ENCODE measurements at places on chromosomes 1 and 21.

DNA sequence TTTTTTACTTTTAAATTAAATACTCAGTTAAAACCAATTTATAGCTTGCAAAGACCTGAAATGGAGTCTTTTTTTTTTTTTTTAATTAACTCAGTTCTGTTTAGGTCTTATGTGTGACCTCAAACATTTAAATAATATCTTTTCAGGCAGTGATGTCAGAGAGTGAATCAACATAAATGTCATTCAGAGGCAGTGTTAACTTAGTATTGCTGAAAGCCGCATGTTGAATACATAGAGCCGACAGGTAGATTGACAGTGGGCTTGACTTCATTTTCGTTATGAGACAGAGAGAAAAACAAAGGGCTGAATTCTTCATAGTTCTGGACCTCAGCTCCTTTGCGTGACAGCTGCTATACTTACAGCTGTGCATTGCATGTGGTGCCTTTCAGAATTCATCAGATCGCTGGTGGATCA lies 51.5 kb downstream of the PRDM2 start:
- no peak for DNase-seq

DNA sequence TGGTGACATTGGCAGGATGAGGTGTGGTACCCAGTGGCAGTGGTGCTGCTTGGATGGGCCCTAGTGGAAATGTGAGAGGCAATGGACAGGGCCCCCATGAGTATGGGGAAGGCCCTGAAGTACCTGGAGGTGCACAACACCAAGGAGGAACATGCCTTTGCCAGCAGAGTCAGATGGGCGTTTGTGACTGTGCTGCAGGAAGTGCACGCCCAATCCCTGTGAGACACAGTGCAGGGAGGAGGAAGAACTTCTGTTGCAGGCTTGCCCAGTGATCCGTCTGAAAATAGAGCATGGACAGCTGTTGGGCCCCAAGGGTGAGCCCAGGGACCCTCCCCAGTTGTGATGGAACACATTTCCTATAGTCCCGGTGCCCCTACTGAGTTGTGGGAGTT lies 42.7 kb downstream of the GJA5 start:
- DNase-seq = no peak

DNA sequence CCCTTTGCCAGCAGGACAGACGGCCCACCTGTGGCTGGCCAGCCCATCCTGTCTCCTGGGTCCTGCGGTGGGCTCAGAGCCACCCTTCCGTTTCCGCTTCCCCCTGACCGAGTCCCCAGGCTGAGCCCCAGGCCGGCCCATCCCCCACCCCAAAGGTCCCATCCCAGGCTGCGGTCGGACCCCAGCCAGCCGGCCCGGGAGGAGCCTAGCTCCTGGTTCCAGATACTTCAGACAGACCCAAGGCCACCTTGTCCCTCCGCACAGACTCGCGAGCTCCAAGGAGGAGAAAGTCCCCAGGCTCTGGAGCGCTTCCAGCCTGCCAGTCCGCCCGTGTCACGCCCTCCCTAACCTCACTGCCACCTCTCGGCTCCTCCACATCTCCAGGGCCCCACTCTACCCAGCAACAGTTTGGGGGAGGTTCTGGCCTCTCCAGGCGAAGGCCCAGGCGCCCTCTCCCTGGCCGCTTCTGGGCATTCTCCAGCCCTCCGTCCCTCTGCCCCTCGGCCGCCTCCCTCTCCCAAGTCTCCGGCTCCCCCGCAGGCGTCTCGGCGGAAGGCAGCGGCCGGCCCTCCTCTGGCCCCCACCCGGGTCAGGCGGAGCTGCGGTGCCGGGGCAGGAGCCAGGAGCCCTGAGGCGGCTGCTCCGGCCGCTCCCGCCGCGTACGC lies 835 bp downstream of the LRRN2 start:
- DNase-seq = no peak

- DNase-seq = no peak
Observed at GRCh38 chr1:45765999-45766792, 15.7 kb upstream of the IPP start.

- no peak for DNase-seq
Observed at GRCh38 chr1:13451399-13451965, 41.2 kb downstream of the PRAMEF20 start.

GRCh38 chr21:42532466-42533181 lies 19.0 kb downstream of the SLC37A1 start:
- peak; percentile 56 for DNase-seq

DNA sequence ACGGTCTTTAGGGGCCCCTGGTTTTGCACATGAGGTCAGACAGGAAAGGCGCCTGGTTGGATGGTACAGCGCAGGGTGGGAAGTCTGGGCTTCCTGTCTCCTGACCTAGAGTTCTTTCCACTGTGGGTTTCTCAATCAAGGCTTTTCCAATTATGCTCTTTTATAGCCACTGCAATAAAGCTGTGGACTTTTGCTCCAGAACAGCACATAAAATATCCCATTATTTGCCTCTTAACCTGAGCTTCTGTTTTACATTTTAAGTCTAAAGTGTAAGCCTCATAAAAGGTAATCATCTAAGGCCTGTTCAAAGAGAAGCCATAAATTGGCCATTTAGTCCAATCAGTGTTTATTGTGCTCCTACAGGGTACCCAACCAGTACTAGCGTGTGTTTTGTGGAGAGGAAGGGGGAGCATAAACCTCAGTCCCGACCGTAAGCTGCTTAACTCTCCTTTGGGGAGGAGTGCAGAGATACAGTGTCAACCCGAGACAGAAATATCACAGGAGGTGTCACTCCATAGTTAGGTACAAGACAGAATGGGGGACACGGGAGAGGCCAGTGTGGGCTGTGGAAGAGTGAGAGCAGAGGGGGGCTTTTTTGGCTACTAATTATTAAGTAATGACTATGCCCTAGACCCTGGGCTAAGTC lies 270.0 kb downstream of the TRABD2B start:
- DNase-seq = no peak

All from H54 (cell line).